Activated gamma-delta T cell (primary cell): ENCODE measurements at places on chromosomes 6 and 20.

GRCh38 chr20:1876975-1877608 is 18.1 kb upstream of the SIRPA start:
- no peak for DNase-seq

- no peak for DNase-seq
Measured at GRCh38 chr6:11806561-11807317, 28.1 kb upstream of the ADTRP start.

- no peak for DNase-seq
Measured at GRCh38 chr6:69105288-69105687, 470.2 kb downstream of the ADGRB3 start.

GRCh38 chr6:150255840-150256239 is 113.0 kb upstream of the IYD start:
- DNase-seq: no peak

DNA sequence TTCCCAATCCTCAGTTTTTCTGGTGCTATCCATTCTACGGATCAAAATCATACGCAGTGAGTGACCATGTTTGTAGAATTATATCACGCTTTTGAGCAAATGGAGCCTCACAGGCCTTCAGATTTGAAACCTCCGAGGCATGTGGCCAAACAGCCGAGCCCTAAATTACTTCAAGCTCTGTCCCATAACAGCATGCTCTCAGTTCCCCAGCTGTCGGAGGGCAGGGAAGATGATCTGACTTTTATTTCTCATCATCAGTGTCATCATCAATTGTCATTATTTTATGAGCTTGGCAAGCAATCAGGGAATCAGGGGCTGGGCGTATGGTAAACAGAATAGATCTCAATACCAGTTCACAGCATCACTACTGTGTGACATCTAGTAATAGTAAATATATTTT is 73.2 kb downstream of the PSMG4 start:
- DNase-seq: no peak

GRCh38 chr20:54227751-54228150 is 19.9 kb downstream of the PFDN4 start:
- DNase-seq: no peak

DNA sequence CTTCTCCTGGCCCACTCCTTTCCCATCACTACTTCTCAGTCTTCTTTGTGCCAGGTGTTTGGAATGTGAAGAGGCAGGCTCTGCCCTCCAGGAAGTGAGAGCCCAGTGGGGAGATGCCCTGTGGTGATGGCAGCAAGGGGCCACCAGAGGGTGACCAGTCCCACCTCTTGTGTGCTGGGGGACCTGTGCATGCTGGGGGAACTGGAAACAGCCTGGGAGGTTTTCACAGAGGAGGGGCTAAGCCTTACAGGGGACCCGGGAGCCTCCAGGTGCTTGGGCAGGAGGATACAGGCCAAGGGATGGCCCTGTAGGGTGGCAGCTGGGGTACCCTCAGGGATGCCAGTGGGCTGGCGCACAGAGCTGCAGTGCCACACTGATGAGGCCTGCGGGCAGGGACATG is 72.3 kb downstream of the RAMACL start:
- no peak for DNase-seq

DNA sequence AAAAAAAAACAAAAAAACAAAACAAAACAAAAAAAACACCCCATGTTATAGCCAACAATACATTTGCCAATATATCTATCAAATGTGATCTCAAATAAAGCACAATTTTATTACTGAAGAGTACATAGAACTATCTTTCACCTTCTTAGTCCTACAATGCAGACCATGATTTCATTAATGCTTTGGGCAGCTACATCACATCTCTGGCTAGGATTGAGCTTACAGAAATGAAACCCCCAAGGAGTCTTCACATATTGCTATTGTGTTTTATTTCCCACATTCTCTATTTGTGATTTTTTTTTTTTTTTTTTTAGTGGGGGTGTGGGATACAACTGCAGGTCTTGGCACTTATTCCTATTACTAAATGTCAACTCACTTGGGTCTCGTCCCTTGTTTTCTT is 189.3 kb downstream of the BACH2 start:
- no peak for DNase-seq

GRCh38 chr20:48241482-48241881 is 456.2 kb upstream of the SULF2 start:
- DNase-seq: no peak

GRCh38 chr20:46323557-46323956 is 15.3 kb upstream of the CDH22 start:
- no peak for DNase-seq

GRCh38 chr6:14333556-14334305 is 216.2 kb downstream of the CD83 start:
- no peak for DNase-seq

- no peak for DNase-seq
Measured at GRCh38 chr6:3762359-3762758, 10.8 kb upstream of the PXDC1 start.

GRCh38 chr6:10385524-10386132 is 29.2 kb downstream of the TFAP2A start:
- DNase-seq: no peak

- no peak for DNase-seq
Measured at GRCh38 chr6:16331384-16332174, 93.2 kb downstream of the GMPR start.

DNA sequence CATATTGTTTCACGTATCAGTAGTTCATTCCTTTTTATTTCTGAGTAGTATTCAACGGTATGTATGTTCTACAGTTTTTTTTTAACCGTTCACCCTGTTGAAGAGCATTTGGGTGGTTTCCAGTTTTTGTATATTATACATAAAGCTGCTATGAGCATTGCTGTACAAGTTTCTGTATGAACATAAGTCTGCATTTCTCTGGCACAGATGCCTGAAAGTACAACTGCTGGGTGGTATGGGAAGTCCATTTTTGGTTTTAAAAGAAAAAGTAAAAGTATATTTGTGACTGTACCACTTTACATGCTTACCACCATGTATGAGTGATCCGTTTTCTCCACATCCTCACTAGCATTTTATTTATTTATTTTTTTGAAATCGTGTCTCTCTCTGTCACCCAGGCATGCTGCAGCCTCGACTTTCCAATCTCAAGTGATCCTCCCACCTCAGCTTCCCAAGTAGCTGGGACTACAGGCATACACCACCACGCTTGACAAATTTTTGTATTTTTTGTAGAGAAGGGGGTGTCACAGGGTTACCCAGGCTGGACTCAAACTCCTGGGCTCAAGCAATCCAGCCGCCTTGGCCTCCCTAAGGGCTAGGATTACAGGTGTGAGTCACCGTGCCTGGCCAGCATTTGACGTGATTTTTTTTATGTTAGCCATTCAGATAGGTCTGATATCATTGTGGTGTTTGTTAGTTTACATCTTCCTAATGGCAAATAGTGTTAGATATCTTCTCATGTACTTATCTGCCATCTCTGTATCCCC is 11.0 kb upstream of the SIM1 start:
- no peak for DNase-seq

DNA sequence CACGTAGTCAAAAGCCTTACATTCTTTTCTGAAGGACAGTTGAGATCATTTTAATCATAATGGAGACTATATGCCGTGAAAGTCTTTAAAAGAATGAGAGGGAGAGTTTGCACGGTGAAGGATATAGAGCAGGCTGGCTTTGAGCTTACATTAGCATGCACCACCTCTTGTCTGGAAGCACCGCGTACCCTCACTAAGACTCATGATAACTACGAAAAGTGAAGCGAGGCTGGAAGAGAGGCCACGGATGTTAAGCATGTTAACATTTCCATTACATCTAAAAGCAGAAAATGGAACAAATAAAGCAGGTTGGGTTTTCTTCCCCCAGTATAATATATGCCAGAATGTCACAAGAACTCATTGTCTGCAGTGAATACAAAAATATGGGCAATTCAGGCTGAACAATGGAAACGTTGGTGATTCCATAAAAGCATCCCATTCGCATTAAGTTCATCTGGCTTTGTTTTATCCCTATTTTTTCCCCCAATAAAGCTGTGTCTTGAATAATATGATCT is 40.6 kb upstream of the NKX2-2 start:
- no peak for DNase-seq

GRCh38 chr20:61719691-61720347 is 345.9 kb downstream of the TAF4 start:
- peak; percentile 23 for DNase-seq

DNA sequence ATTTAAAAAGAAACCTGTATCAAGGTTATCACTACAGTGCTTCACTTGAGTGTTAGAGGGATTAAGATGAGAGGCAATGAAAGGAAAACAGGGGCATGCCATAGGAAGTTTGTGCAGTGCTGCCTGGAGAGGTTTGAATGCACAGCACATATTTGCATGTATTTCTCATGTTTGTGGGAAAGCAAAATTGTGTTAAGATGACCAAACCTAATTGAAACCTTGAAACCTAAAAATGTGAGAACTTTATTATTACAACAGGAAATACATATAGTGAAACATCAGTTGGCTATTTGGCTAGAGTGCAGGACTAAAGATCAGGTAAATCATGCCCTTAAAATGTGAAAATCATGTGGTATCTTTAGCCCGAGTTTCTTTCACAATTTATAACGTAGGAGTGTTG is 8.5 kb upstream of the TBXT start:
- DNase-seq: no peak

- DNase-seq: no peak
Measured at GRCh38 chr20:2914160-2914559, 40.9 kb downstream of the PTPRA start.

DNA sequence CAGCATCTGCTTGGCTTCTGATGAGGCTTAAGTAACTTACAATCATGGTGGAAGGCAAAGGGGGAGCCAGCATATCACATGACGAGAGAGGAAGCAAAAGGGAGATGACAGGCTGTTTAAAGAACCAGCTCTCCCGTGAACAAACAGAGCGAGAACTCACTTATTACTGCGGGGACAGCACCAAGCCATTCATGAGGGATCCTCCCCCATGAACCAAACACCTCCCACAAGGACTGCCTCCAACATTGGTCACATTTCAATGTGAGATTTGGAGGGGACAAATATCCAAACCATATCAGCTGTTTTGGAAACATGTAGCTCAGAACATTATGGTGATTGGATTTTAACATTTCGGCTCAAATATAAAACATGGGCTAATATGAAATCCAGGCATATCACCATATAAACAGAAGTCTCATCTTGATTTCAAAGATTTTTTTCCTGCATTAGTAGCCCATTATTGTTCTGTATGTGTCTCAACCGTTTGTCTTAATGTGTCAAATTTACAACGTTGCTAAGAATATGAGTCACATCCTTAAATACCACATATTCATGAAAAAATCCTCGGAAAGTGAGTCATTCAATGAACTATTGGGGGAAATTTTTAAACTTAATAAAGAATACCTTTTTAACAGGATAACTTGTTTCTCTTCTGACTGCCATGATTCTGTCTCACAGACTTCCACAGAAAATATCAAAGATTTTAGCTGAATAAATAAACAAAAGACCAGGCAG is 894.3 kb downstream of the TFAP2A start:
- DNase-seq: no peak

DNA sequence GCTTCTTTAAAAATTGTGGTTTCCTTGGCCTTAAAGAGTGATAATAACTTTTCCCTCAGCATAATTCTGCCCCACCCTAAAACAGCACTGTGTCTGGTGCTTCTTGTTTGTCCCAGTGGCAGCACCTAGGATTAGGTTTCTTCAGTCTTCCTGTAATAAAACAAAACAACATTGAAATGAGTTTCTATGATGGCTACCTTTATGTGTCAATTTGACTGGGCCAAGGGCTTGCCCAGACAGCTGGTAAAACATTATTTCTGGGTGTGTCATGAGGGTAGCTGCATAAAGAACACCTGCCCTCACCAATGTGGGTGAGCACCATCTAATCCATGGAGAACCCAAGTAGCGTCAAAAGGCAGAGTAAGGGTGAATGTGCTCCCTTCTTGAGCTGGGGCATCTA is 117.8 kb downstream of the QRSL1 start:
- DNase-seq: no peak

DNA sequence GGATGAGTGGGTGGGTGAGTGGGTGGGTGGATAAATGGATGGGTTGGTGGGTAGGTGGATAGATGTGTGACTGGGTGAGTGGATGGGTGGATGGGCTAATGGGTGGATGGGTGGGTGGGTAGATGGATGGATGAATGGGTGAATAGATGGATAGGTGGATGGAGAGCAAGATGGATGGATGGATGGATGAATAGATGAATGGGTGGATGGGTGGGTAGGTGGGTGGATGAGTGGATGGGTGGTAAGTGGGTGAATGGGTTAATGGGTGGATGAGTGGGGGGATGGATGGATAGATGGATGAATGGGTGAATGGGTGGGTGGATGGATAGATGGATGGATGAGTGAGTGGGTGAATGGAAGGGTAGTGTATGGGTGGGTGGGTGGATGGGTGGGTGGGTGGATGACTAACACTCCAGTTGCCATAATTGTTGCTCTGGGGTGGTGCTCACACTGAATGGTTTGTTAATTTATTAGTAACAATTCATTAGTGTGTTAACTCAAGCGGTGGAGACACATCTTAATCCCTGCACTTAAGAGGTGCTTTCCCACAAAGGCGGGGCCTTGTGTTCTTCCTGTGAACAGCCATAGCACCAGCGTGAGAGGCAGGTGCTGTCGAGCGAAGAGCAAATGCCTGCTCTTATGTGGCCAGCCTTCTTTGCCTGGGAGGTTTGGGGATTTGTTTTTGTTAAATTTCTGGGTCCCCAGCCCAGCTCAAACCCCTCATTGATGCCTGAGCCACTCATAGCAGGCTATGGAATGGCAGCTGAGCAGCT is 4.9 kb upstream of the APCDD1L start:
- DNase-seq: no peak

GRCh38 chr6:17919496-17919895 is 67.9 kb downstream of the KIF13A start:
- DNase-seq: no peak

GRCh38 chr20:59938696-59939051 is 1.4 kb downstream of the PPP1R3D start:
- no peak for DNase-seq

DNA sequence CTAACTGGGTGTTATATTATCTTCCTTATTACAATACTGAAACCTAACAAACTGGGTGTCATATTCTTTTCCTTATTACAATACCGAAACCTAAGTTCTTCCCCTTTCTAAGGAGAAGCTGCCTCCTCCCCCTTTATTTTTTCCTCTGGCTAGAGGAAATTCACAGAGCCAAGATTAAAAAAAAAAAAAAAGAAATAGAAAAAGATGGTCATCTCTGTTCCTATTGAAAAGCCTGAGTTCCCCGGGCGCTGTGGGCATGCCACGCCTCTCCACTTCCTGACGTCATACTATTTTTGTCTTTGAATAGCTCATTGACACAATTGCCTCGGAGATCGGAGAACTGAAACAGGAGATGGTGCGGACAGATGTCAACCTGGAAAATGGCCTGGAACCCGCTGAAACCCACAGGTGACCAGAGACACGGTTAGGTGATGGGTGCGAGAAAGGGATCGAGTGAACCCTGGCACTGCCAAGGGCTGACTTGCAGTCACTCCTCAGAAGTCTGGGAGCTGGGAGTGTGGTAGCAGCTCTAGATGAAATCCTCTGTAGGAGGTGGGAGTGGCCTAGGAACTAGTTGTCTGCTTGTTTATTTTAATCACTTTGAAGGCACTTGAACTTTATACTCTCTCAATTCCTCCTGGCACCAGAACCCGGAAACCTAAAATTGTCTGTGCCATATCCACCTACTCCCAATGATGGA is 82.2 kb upstream of the NAA20 start:
- no peak for DNase-seq
